ENCODE measurements at places on chromosomes 13 and 19. TPM values are rescaled to one million over a fixed set of nuclear protein-coding genes. Genes with fewer than 3 reads are reported as not detected.

KLK12 gene
- total RNA-seq = not detected

ZNF729 gene
- total RNA-seq = not detected

BRME1 gene
- 3.8 TPM for total RNA-seq

FAM124A gene
- total RNA-seq = not detected

SPACA4 gene
- total RNA-seq = not detected

DIRAS1 gene
- 0.53 TPM for total RNA-seq

RFX1 gene
- 12.0 TPM for total RNA-seq
